ENCODE measurements at places on chromosomes 2 and 18.

DNA sequence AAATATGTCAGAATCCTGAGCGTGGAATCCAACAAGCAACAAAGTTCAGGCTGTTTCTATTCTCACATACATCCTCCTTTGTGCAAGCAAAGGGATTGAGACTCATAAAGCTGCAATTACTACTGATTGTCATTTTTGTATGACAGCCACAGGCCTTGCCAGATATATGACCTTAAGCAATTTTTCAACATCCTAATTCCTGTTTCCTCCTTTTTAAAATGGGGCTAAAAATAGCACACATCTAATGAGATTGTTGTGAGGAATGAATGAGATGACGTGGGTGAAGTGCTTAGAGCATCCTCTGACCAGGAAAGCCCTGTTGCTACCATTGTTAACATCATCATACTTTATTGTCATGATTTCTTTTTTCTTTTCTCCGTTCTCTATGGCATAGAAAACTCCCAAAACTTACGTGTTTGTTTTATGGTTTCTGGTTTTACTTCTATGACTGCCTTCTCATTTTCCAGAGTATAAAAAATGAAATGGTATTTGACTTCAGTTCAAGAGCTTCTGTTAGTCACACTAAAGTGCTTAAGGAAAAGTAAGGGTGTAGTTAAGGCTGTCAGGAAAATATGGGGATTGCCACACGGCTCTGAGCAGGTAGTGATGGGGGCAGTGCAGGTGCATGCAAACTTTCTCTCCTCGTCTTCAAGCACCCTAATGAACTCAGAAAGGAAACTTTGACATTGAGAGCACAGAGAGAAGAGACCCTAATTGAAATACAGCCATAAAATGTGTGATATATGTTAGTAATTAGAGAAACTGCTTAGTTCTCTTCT is 590.6 kb upstream of the NETO1 start:
- no peak for DNase-seq

DNA sequence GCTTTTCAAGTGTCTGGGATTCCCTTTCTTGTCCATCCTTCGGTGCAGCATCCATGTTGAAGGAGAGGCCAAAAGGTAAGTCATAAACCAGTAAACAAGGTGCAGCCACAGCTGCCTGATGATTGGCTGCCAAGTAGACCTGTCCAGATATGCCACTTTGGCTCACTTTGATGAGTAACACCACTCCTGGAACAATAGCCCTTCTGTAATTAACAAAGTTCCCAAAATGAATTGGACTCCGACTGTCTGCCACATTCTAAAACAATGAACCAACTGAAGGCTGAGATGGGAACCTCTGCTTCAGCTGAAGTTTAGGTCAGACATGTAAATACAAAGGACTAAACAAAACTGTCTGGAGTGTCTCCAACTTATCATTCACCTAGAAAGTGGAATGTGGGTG is 82.2 kb upstream of the LGALSL start:
- no peak for DNase-seq

DNA sequence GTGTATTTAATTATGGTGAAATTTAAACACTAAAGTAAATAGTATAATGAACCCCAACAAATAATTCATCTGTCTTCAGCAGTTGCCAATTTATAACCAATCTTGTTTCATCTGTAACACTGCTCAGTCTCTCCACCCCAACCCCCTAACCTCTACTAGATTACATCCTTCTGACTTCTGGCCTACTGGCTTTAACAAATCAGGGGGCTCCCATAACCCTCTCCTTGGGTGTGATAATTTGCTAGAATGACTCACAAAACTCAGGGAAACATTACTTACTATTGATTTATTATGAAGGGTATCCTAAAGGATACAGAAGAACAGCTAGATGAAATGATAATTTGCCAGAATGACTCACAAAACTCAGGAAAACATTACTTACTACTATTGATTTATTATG is 50.7 kb downstream of the PIK3C3 start:
- DNase-seq = no peak

DNA sequence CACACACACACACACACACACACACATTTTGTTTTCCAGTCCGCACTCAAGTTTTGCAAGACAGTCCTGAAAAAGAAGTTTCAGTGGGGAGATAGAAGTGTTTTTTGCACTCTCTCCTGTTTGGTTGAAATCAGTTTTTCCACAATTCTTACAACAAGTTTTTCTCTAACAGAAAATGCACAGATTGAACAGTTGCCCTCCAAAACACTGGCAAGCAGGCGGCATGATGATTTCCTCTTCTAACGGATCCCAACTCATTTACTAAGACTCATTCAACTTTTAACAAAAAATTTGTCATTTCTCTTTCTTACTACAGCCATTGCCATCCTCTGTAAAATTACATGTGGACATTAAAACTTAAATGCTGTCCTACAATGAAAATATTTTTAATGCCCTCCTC is 117.6 kb upstream of the DTNA start:
- no peak for DNase-seq

DNA sequence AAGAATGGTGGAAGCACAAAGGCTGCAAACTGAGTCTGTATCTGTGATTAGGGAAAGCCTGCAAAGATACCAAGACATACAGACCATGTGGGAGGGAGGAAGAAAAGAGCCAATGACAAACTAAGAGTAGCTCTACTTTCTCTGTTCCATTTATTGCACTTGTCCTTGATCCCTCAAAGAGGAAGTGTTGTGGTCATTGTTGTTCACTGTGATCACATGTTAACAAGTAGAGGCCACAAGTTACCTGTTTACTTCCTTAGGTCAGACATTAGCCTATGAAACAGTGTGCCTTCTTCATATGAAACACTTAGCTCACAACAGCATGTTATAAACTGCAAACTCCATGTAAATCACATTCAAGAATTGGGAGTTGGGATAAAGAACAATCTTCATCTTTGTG is 32.6 kb downstream of the MAP2 start:
- no peak for DNase-seq

DNA sequence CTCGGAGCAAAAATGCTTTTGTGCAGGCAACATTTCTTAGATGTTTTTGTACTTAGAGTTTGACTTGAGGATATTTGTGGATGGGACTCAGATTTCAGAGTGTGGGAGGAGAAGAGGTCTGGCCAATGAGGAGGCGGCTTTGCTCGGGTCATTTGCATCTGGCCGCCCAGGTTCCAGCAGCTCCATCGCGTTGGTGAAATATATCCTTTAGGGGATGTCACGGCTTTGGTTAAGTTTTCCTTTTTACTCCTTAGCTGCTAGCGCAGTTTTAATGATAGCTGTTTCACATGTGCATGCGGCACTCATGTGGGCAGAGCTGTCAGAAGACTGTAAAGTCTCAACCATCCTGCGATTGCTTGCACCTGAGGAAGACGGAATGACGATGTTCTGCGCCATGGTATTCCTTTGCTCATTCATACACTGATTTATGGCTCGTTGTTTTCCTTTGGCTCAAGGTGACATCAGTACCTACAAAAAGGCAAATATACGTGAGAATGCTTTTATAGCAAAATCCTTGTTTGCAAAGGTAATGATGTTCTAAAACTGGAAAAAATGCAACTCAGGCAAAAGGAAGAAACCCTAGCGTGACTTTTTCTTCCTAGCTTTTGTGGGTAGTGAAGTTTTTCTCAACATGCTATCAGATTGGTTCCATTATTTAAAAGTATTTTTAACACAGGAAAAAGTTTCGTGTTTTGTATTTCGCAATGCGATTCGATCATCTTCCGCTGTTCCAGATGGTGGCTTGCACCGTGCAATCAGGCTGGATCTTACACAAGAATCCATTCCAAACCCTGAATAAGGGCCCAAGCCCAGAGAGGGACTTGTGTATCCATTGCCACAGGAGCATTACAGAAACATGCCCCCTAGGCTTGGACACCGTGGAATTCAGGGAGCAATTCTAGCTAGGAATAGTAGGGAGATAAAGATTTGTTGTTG is 70.5 kb upstream of the ZNF516 start:
- no peak for DNase-seq

DNA sequence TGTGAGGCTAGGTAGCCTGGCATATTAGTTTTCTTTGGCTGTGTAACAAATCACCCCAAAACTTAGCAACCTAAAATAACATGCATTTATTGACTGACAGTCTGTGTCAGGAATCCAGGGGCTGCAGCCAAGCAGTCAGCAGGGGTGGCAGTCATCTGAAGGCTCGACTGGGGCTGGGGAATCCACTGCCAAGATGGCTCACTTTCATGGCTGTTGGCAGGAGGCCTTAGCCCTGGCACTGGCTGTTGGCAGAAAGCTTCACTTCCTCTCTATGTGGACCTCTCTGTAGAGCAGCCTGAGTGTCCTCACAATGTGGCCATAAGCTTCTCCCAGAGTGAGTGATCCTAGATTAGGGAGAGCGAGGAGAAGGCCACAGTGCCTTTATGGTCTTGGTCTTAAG is 78.0 kb downstream of the LTBP1 start:
- no peak for DNase-seq

DNA sequence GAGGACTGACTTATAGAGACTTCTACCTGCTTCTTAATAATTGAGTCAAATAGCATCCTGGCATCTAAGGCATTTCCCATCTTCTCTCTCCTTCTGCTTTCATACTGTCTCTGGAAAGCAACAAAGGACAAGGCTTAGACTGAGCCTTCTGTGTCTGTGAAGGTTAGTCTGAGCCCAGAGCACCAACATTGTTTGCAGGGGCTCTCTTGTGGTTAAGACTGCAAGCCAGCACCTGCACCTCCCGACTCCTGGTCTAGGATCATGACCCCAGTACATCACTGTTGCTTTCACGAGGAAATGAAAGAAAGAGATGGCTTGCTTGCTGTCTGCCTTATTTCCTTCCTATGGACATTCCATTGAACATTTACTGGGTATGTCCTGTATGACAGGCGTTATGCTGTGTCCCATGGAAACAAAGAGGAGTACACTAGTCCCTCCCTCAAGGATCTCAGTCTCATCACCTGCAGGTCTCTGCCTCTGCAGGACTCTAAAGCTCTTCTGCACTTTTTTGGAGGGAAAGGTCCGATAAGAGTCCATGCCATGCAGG is 315.8 kb upstream of the EPAS1 start:
- no peak for DNase-seq

DNA sequence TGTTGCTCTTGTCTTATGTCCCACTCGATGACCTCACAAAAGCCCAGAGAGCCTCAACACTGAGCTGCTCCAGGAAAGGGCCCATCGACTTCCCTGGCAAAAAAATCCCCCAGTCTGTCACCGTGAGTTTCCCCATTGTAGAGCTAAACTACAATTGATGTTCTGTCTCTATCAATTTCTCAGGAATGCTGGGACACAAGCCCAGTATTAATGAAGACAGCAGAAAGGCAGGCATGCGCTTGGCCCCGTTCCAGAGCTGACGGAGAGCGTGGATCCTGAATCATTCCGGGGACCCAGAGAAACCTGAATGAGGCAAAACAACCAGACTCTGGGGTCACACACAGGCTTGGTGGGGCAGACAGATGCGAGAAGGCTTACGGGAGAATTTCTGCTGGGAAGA is 146.9 kb downstream of the TTC32 start:
- DNase-seq = no peak

DNA sequence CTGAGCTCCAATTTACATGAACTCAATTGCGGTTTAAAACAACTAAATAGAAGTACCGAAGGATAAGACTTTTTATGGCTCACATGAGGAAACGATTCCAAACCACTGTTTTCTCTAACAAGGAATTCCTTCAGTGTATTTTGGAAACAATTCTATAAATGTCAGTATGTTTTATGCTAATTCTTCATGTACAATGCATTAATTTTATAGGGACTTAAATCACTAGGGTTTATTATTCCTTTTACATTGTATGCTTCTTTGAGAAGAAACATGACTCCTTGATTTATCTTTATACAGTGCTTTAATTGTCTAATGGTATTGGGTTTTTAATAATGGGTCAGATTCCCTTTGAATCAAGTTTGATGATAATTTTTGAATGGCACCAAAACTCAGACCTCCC is 566.8 kb downstream of the EPHA4 start:
- DNase-seq = no peak

DNA sequence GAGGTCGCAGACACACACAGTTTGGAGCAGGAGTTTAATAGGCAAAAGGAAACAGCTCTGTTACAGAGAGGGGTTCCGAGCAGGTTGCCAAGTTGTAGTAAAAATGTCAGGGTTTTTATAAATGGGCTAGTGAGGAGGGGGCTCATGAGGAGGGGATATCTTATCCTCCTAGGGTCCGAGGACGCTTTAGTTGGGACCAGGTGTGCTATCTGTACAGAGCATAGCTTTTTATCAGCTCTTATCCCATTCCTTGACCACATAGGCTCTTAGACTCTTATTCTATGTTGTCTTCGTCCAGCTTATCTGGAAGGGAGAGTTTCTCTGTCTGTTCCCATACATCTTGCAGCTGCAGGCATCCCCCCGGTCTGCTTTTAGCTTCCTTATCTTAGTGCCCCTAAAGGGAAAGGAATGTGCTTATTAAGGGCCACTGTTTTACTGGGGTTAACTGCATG is 44.7 kb downstream of the PDK1 start:
- no peak for DNase-seq

DNA sequence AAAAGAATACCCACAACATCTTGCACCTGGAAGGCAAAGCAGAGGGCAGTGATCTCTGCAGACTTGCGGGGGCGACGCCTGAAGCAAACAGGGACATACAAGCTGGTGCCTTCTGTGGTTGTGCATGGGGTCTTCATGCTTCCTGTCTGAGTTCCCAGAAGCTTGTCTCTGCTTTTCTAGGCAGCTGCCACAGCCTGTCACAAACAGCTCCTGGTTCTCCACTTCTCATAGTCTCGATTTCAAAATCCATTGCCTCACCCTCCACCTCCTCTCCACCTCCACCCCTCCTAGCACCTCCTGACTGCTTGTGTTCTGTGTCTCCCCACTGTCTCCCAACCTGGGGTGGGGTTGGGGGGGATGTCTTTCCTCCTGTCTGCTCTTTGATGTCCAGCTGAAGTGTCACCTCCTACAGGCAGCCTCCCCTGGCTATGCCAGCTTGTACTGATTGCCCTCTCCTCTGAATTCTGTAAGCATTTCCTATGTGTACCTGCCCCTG is 1.7 kb upstream of the PROC start:
- no peak for DNase-seq

GRCh38 chr2:146826388-146826787 is 1018.4 kb upstream of the ACVR2A start:
- no peak for DNase-seq

DNA sequence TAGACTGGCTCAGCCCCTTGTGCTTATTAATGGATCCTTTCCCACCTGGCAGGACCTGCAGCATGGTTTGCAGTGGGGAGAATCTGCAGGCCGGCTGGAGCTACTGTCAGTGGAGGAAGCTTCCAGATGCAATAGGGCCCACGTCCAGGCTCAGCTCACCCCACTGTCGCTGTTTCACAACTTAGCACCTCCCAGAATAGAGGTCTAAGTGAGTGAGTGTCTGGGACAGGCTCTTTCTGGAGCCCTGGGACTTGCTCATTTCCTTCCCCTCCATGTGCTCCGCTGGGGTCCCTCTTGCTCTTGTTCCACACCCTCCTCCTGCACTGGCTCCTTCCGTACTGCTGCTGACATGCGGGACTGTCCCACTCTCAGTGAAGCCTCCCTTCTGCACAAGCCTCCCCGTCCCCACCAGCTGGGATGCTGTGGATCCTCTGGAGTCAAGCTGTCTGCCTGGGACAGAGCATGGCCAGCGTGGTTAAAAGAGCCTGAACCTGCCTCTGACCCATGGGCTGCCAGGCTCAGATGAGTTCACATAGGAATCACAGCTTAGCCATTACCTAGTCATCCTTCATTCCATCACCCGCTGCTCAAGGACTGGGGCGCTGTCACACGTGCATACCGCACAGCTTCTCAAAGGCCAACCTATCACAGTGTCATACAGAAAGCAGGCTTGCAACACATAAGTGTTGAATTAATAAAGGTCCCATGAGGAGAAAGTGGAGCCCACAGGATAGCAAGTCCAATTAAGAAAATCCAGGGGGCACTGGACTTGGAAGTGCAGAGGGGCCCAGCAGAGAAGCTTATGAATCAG is 135.9 kb downstream of the ACKR3 start:
- no peak for DNase-seq

All from germinal center (tissue), 1 donor.